ENCODE measurements at places on chromosomes 3 and 15. TPM values are rescaled to one million over a fixed set of nuclear protein-coding genes. Genes with fewer than 3 reads are reported as not detected.

The CLRN1 gene
- total RNA-seq = not detected

- no peak for ATAC-seq
These were observed 68.6 kb upstream of the EPHA3 start for GRCh38 chr3:89038869-89039268.

DNA sequence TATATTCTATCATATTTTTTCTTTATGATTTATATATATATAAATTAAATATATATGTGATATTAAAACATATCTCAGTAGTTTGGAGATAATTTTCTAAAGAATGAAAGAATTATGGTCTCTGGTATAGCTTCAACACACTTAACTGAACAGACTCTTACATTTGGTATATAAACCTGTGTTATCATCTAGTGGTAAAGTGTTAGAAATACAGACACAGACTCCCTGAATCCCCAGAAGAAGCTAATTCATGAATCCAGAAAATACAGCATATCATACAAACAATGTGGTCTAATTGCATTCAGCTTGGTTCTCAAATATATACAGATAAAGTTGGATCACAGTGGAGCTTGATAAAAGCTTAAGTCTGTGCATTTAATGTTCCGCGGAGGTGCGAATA lies 1100.4 kb downstream of the ROBO2 start:
- no peak for ATAC-seq

- ATAC-seq = peak; percentile 38
These were observed 75.0 kb downstream of the SEMA5B start for GRCh38 chr3:122952520-122952919.

- no peak for ATAC-seq
These were observed 247.9 kb upstream of the STT3B start for GRCh38 chr3:31284776-31285175.

DNA sequence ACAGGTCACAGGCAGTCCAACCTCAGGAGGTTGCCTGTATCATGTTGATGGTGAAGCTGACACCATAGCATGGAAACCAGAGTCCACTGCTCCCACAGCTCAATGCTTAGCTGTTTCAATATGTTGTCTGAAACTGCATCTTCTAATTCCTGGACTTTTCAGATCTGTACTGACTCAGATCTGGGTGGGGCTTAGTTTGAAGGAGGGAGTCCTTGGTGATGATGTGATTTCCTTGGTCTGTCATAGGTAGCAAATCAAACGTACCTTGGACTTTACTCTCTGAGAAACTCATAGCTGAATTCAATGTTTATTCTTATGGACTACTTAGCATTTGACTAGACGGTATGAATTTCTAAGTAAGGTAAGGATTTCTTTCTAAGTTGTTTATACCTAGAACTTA lies at the start of gene HHLA2:
Gene HHLA2, plus strand, starts transcription at position 310 of the 400 bp plus-strand sequence. CDS start 55,266 bp downstream, outside the sequence.
- ATAC-seq = no peak

GRCh38 chr3:196537319-196537984 lies 22.3 kb upstream of the SMCO1 start:
- ATAC-seq = no peak

GRCh38 chr3:31755926-31756658 lies 223.4 kb downstream of the STT3B start:
- no peak for ATAC-seq

GRCh38 chr3:72271216-72271615 lies 486.3 kb upstream of the PROK2 start:
- no peak for ATAC-seq

GRCh38 chr15:55764398-55764797 lies 21.4 kb upstream of the PRTG start:
- no peak for ATAC-seq

DNA sequence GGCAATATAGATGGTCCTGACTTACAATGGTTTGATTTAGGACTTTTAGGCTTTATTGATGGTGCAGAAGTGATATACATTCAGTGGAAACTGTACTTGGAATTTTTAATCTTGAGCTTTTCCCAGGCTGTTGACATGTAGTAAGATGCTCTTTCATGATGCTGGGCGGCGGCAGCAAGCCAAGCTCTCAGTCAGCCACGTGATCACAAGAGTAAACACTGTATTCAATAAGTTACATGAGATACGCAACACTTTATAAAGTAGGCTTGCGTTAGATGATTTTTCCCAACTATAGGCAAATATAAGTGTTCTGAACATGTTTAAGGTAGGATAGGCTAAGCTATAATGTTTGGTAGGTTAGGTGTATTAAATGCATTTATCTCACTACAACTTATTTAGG lies 17.9 kb downstream of the PARP9 start:
- no peak for ATAC-seq
